CD4-positive, alpha-beta T cell treated with Interferon gamma for 1 hour (primary cell): ENCODE measurements at places on chromosomes 13 and 19.

GRCh38 chr19:27762933-27763332 is 1450.0 kb downstream of the UQCRFS1 start:
- DNase-seq, result no peak

DNA sequence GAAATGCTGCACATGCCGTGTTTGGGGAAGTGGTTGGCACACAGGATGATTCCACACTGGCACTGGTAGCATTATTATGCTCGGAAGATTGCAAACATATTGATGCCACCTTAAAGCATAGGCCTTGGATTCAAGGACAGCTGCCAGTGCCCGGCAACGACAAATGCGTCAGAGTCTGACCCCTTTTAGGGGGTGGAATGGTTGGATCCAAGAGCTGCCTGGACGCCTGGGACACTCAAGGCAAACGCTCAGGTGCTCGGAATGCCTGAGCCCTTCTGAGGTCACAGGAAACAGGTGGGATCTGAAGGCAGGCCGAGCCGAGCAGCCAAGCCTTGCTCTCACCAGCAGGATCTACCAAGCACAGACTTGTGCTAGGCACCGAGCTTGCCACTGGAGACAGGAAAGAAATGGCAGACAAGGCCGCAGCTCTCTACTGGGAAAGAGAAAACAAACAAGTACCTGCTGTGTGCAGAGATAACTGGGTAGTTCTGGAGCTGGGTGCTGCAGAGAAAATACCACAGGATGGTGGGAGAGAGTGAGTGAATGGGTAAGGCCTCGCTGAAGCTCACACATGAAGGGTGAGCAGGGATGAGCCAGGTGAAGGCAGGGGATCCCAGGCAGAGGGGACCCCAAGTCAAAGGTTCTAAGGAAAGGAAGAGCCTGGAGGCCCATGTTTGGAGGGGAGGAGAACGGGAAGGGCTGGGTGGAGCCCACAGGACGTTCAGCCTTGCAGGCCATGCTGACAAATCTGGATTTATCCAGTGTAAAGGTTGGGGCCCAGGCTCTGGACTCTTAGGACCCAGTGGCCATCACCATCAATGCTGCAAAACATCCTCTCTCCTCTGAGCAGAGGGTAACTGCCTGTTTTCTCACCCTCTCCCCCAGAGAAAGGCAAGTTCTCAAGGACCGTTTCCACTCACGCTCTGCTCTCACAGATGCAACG is 9.2 kb downstream of the RANBP3 start:
- DNase-seq, result no peak

DNA sequence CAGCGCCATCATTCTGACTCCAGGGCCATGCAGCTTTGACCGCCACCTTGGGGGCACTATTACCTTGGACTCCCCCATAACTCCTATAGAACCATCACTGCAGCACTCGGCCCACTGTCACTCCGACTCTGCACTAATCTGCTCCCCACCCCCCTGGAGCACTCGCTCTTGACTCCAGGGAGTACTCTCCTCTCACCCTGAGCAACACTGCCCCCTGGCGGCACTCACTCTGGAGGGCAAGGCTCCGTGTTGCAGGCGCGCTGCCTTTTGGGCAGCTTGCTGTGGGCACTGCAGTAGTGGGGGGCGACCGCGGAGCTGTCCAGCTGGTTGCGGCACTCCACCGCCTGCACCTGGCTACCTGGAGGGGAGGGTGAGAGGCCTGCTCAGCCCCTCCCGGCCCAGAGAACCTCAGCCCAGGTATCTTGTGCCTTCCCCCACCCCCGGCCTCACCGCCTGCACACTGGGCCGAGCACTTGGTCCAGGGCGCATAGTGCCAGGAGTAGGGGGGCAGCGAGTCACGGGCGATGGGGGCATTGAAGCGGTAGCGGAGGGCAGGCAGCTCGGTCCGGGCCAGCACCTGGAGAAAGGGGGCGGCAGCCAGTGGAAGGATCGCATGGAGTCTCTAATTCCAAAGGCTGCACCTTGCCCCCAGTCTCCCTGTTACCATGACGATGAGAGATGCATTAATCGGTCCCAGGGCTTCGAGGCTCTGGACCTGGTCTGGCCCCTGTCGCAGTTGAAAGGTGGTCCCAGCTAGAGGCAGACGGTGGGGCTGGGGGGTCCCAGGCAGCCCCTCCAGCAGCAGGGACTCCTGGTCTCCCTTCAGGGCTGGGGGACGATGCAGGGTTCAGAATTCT is 8.9 kb upstream of the MYO1F start:
- peak; percentile 47 for DNase-seq

GRCh38 chr13:101262306-101262705 is 154.0 kb downstream of the NALCN start:
- DNase-seq, result no peak

DNA sequence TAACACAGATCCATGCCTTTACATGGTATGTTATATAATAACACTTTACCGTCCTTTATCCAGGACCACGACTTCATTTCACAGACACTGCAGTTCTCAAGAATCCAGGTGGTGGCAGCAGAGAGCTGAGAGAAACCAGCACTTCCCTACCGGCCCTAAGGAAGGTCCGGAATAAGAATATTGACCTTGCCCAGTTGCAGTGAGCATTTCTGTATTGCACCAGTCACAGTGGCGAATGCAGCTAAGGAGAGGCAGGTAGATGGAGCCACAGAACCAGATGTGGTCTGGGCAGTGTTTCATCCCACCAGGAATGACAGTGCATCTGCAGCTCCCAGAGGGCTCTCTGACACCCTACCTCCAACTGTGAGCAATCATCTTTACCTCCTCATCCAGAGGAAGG is 44.6 kb downstream of the ZNF787 start:
- DNase-seq, result peak; percentile 30

DNA sequence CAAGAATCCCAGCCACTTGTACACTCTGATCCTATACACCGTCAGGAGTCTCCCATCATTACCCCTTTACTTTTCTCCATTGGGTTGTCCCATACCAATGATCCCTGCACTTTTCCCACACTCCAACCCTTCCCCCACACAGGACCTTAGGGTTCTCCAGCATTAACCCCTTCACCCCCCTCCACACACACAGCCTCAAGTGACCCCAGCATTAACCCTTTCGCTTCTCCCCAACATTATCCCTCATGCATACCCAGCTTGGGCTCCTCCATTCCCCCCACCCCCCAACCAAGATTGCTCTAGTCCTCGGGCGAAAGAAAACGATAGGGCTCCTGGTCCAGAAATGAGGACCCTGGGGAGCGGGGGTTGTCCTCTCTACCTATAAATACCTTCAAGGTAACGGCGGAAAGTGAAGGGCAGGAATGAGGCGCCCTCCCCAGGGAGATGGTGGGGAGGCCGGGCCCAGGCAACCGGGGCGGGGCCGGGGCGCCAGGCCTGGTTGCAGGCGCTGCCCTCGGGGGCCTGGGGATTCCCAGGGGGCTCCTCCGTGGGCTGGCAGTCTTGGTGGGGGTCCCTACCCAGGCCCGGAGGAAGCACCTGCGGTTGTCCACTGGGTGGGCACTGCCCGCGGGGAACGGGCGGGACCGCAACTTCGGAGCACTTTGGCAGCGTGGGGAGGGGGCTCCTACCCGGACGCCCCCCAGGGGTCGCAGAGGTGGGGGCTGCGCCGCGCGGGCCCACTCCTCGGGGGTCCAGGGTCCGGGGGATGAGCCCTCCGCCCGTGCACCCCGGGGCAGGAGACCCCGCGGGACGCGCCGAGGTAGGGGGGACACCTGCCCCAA is 757 bp downstream of the WIZ start:
- DNase-seq, result no peak
